ENCODE measurements at places on chromosomes 3 and 15. TPM values are rescaled to one million over a fixed set of nuclear protein-coding genes. Genes with fewer than 3 reads are reported as not detected.
A peak's percentile ranks its signal among the peaks of the same experiment; 100 is the strongest.

DNA sequence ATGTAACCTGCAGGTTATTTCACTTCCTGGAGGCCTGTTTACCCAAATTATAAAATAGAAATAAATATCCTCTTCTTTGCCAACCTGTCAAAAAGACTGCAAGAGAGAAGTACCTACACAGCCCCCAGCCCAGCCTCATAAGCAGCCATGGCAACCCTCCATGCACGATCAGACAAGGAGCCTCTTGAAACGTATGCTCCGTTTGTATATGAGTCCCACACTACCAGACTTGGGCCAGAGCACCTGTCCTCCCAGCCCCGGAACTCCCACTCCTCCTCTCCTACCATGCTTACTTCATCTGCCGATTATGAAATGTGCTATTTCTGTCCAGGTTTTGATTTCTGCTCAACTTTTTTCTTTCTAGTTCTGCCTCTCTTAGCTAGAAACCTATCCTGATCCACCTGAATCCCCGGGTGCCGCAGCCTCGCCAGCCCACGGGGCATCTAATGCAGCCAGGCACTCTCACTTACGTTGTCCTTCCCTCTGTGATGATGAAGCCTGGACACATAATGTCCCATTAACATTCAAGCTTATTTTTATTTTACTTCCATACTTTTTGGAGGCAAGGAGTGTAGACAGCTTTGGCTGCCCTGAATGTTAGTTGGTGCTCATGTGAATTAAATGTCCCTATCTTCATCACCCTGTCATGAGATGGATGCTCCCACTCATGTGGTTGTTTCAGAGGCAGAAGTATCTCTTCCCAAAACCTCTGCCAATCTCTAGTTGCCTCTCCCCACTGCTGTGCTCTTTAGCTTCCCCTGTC is 73.8 kb downstream of the MB21D2 start:
- DNase-seq, result no peak

- DNase-seq, result no peak
These were observed 112.0 kb downstream of the LIPC start for GRCh38 chr15:58543664-58544335.

The EPM2AIP1 gene
- total RNA-seq, result 34.0 TPM

The NANOGP8 gene
- not detected for total RNA-seq

DNA sequence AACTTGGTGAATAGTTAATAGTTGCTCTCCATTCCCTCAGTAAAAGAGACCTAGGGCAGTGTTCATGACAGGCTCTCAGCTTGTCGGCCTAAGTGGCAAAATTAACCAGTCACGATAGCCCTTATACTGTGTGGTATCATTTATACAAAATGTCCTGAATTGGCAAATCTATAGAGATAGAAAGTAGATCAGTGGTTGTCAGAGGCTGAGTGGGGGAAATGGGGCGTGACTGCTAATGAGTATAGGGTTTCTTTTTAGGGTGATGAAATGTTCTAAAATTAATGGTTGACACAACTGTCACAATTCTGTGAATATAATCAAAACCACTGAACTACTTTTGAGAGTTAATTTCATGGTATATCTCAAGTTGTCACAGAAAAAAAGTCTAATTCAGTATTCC is 20.9 kb downstream of the ARIH1 start:
- no peak for DNase-seq

DNA sequence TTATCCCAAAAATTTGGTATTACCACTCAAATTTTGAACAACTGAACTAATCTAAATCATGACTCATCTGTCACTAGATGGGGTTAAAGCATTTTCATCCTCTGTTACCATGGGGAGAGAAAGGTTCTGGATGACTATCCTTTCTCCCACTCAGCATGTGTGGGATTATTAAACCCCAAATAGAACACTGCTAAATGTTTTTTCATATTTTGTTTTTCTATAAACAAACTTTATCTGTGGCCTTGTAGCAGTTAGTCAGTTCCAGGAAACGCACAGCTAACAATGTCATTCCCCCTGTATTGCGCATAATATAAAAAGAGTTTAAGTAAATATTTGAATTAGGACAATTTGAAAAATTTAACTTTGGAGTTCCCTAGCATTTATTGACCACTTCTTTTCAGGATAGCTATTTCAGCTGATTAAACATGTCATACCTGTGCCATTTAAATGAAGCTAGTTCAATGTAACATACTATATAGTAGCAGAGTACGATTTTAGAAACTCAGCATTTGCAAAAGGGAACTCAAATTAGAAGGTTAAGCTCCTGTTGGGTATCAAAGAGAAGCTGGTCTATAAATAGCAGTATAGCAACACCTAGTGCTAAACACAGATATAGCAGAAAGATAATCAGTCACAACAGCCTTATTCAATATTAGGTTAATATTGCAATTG is 9.2 kb upstream of the TMEM212 start:
- no peak for DNase-seq

The SLC2A2 gene
- total RNA-seq, result not detected

GRCh38 chr3:162166543-162166942 is 669.9 kb downstream of the OTOL1 start:
- no peak for DNase-seq

DNA sequence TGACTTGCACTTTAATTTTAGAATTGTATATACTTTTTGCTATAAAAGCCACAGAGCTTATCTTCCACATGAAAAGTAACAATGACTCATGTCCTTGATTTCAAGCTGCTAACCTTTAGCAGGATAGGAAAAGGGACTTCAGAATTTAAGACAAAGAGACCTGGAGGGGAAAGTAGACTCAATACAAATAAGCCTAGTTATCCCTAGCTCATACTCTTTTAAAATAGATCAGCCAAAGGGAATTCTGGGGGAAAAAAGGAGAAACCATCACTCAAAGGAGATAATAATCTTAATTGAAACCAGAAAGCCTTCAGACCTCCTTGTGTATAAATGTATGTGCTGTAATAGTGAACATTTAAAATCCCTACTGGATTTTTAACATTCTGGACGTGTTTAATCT is 930.3 kb downstream of the NTRK3 start:
- no peak for DNase-seq

- DNase-seq, result no peak
These were observed 296.0 kb downstream of the MEX3B start for GRCh38 chr15:81749716-81750375.

DNA sequence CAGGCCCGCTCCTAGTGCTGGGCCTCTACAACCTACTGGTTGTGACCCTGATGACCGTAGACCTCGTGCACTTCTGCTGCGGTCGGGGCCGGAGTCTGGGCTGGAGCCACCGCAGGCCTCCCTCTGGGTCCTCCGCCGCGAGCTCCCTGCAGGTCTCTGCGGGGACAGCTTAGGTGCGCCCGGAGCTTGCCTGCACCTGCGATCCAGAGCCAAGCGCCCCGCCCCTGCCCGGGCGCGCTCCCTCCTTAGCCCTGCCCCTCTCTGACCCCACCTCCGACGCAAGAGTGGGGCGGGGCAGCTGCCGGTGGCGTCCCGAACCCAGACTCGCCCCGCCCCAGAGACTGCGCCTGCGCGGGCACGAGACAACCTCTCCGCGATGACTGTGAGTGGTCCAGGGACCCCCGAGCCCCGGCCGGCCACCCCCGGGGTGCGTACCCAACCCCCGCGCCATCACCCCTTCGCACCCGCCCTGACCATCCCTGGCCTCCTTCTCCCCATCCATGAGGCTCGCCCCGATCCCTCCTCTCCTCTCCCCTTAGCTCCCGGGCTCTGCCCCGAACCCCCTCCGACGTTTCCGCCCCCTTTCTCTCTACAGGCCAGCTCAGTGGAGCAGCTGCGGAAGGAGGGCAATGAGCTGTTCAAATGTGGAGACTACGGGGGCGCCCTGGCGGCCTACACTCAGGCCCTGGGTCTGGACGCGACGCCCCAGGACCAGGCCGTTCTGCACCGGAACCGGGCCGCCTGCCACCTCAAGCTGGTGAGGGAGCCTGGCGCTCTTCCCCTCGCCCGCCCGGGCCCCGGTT is at the start of gene UNC45A:
Gene UNC45A (plus strand): TSS at position 337 of the 803 bp plus-strand sequence. CDS start 40 bp downstream, at position 377.
- peak; percentile 97 for DNase-seq

- DNase-seq, result peak; percentile 21
These were observed 750 bp downstream of the SLC33A1 start for GRCh38 chr3:155853214-155854140.
